ENCODE measurements at places on chromosomes 11 and 22.

GRCh38 chr11:13261591-13262061 lies 16.0 kb upstream of the BMAL1 start:
- no peak for DNase-seq

DNA sequence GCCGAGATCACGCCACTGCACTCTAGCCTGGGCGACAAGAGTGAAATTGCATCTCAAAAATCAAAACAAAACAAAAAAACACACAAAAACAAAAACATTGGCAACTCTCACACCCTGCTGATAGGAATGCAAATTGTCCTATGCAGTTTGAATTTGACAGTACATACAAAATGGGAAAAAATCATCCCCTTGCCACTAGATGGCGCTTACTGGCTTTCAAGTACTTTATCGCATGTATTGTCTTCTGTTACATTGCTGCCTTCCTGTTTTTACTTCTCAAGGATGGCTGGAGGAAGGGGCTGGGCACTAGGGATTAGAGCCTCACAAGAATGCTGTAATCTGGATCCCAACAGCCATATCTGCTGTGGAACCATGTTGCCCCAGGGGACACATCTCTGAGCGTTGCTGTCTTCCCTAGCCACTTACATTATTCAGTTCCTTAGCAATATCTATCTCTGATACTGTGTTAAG lies 59.4 kb upstream of the A4GALT start:
- no peak for DNase-seq

DNA sequence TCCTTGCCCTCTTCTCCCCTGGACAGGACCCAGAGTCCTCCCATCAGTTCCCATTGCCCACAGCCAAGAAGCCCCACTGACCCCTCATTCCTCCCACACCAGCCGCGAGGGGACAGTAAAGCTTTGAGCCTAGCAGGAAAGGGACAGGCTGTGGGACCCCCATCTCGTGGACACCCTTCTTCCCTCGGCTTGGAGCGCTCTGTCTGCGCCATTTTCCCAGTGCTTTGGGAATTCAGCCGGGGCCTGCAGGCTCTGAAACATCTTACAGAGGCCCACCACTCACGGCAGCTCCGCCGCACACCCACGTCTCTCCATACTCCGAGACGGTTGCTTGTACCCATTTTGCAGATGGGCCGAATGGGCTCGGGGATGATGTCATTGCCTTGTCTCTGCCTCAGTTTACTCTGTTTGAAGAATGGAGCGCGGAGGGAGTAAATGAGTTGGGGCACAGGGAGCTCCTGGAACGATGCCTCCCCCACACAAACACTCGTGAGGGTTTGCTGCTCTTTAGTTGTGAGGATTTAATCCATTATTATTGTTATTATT lies 447.7 kb downstream of the TBC1D22A start:
- no peak for DNase-seq

DNA sequence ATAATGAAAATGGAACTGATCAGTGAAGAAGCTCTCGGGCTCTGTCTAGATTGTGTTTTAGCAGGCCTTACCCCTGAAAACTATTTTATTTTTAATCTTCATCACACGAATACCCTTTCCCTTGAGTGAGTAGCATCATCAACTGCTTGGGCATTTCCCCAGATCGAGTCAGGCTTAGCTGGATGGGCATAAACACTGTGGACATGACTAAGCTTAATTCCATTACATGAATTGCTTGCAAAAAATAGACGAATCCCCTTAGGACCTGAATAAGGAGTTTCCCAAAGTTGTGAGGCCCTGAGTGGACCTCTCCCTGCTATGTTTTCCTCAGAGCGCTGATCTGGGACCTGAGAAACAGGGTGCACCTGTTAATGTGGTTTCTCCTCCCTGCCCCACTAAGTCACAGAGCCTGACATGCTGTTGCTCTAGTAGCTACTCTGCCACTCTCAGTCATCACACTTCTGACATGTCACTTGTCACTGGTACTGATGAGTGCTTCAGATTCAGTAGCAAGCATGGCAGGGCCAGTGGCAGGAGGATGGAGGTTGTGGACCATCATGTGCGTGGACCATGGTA lies 53.5 kb downstream of the ENDOD1 start:
- DNase-seq = no peak

- no peak for DNase-seq
These were observed 59.6 kb downstream of the FAR1 start for GRCh38 chr11:13728076-13728475.

- DNase-seq = no peak
These were observed 13.9 kb downstream of the PCF11 start for GRCh38 chr11:83170865-83171264.

DNA sequence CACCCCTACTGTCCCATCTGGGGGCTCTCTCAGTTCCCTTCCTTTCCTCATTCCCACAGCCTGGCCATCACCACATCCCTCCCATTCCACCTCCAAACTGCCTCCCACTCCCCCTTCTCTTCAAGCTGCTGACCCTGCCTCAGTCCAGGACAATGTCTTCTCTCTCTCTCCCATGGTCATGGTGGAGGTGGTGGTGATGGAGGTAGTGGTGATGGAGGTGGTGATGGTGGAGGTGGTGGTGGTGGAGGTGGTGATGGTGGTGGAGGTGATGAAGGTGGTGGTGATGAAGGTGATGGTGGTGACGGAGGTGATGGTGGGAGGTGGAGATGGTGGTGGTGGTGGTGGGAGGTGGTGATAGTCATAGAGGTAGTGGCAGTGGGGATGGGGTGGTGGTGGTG lies 87.0 kb downstream of the MPPED1 start:
- DNase-seq = no peak

GRCh38 chr11:77959434-77959833 lies 35.0 kb downstream of the INTS4 start:
- no peak for DNase-seq

GRCh38 chr11:62391642-62392425 lies 27.0 kb upstream of the SCGB1A1 start:
- no peak for DNase-seq

DNA sequence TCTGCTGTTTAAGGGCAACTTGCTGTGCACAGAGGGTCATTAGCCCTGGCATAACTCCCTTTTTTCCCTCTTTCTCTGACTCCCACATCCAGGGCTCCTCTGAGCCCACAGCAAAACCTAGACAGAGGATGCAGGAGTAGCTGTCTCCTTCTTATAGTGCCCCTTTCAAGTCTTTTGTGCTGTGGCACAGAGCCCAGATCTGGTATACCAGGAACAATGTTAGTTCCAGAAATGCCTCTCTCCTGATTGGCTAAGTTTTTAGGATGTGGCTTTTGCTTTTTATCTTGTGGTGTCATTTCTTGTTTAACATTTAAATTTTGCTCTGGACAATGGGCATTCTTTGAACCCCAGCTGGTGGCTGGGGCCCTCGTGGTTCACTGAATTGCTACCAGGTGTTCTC lies 25.6 kb upstream of the RRM1 start:
- no peak for DNase-seq

GRCh38 chr11:107840129-107840484 lies 18.5 kb downstream of the SLC35F2 start:
- no peak for DNase-seq

DNA sequence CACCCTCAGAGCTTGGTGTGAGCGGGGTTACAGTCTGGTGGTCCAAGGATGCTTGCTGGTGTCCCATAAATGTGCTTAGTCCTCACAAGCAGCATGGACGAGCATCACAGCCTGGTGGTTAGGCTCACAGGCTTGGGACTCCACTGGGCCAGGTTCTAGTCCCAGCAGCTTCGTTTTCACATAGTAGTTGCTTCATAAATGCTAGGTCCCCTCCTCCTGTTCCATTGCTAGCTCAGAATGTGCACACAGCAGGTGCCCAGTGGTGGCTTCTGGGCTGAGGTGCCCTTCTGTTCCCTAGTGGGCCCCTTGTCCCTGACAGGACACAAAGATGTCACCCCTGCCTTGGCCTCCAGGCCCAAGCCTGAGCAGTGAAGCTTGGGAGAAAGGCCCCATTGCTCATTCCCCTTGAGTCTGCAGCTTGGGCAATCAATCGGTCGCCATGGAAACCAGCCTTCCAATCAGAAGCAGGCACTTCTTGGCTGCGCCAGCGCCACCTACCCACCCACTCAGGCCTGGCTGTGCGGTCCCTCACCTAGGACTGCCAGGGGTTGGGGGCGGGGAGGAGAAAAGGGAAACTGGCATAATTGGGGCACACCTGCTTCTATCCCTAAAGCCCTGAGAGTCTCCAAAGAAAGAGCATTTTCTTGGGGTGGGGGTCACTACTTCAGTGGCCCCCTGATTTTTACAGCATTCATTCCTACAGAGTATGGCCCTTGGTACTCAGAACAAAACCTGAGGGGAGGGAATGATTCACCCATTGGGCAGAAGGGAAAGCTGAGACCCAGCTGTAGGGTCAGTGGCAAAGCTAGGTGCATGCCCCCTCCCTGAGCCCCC lies 48.1 kb downstream of the CYTH4 start:
- no peak for DNase-seq

All from activated CD8-positive, alpha-beta memory T cell treated with anti-CD3 and anti-CD28 coated beads for 4 hours (primary cell).